ENCODE measurements at places on chromosomes 12 and 14. TPM values are rescaled to one million over a fixed set of nuclear protein-coding genes. Genes with fewer than 3 reads are reported as not detected.
A peak's percentile ranks its signal among the peaks of the same experiment; 100 is the strongest.

DNA sequence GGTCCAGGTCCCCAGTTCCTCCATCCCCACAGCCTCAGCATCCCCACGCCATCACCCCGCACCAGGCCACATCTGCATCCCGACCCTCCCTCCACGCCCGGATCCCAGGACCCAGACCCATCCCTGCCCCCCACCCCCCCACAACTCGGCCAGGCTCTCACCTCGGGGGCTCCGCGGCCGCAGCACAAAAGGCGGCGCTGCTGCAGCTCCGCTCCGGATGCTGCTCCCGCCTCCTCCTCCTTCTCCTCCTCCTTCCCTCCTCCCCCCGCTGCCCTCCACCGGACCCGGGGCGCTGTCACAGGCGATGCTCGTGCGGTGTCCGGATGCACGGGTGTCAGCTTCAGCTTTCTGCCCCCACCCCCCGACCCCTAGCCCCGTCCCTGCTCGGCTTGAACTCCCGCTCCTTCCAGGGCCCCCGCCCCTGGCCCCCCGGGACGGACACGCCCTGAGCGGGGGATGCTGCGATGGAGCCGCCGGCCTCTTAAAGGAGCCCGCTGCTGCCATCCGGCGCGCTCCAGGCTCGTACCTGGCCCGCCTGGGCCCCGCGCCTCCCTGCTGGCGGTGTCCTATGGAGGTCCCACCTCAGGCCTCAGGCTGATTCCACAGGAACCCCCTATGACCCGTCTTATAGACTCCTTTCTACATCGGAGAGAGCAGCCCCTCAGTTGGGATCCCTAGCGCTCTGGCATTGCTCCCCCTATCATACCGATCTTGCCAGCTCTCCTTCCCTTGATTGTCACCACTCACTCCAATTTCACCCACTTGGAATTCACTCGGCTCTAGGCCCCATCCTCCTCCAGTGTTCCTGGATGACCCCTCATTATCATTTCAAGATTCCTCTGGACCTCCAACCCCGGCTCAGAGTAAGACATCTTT is at the start of gene MAP3K12:
TSS of gene MAP3K12 (minus strand) at position 193 of the 876 bp plus-strand sequence. CDS start 12,067 bp downstream, outside the sequence.
- no peak for DNase-seq

GRCh38 chr12:54959291-54960018 is 25.1 kb downstream of the TESPA1 start:
- no peak for DNase-seq

DNA sequence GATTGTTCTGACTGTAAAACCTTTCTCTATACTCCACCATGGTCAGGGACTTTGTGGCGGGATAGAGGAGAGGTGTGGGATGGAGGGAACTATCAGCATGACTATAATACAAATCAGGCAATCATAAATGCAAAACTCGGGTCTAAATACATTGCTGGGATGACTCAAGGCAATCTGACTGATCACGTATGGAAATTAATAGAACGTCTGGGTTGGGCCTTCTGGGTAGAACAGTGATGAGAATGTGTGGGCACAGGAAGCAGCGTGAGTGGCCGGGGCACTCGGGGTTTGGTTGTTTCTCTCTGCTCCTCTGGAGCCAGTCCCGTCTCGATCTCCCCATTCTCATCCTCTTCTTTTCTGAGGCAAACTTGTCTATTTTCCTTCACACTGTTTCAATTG is 485.8 kb downstream of the VRK1 start:
- DNase-seq, result no peak

GRCh38 chr14:49483268-49483667 is 102.9 kb downstream of the RPS29 start:
- no peak for DNase-seq

- DNase-seq, result no peak
These were observed 159.7 kb downstream of the PAH start for GRCh38 chr12:102757154-102757881.

DNA sequence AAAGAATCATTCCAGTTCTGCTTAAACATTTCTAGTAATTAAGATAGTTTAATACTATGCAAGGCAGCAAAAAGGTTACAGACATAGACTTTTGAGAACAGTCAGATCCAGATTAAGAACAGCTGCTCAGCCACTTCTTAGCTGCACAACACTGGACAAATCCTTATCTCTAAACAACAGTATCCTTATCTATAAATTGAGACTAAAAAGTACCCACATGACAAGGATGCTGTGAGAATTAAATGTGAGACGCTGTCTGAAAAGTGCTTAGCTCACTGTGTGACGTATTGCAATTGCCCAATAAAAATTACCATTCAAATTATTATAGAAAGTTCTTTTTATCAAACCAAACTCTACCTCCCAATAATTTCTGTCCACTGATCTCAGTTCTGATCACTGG is 35.5 kb downstream of the BORCS5 start:
- no peak for DNase-seq

DNA sequence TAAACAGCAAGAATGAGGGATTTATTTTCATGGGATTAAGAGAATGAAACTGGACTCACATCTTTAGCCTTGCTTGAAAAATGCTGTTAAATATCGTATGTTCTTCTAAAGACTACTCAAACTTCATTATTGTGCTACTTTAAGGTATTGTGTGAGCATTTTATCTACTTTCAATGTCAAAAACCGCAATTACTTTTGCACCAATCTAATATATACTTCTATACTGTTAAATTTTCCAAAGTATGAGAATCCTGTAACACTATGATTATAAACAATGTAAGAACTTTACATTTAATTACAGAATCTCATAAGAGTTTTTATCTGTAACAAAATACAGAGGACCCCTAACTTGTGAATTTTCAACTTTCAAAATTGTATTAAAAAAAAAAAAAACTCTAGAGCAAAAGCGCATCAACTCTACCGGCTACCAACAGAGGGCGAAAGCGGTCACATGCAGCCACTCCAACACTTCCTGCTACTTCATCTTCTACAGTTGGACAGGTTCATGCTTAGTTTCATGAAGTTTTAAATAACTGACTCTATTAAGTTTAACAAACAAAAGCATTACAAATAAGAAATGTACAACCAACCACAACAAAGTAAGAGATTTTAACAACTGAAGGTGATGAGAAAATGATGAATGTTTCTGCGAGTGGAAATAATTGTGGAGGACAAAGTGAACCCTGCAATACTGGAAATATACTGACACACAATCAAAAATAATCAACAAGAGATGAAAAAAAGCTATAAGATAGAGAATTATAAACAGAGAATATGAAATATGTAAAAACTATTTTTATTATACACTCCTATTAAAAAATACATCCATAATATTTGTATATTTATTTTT is 210.9 kb downstream of the MED13L start:
- peak; percentile 14 for DNase-seq

DNA sequence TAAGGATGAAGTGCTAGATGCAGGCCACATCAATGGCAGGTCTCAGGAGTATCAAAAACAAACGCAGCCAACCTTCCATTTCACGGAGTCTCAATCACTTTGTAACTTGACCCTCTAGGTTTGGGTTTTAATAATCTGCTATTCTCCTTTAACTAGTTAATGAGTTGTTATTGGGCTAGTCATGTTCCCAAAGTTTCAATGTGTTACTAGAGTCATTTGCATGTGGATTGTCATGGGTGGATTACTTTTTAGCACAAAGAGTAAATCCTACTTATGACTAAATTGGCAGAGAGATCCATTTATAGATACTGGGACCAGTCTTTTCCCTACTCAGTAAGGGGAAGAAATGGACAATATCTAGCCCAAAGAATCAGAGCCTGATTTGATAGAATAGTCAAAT is 151.0 kb downstream of the BCAT1 start:
- DNase-seq, result no peak

CFAP73 gene
- total RNA-seq, result not detected

DIO2 gene
- 0.75 TPM for total RNA-seq

KCNA1 gene
- total RNA-seq, result not detected

GUCY2C gene
- total RNA-seq, result 1.2 TPM

GALNT9 gene
- 0.36 TPM for total RNA-seq

SAMD15 gene
- 9.5 TPM for total RNA-seq

GMPR2 gene
- 86.2 TPM for total RNA-seq

GPR132 gene
- total RNA-seq, result 0.69 TPM
